ENCODE measurements at places on chromosomes 13 and 19.

DNA sequence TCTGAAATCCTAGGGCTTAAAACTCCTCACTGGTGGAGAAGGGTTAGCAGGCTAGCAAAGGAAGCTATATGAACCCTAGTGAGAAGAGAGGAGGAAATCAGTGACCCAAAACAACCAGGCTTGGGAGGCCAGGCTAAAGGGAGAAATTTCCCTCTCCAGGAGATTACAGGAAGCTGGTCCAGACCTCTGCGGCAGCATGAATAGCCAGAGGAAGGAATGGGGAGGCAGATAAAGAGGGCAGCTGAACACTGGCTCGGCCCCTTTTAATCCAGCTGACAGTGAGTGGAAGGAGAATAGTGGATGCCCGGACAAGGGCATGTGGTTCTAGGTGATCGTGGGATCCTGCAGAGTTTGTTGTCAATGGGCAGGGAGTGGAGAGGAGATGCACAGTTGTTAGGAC is 130.6 kb downstream of the COG6 start:
- no peak for DNase-seq

GRCh38 chr19:36837176-36837905 is 846 bp downstream of the ZNF790 start:
- no peak for DNase-seq

GRCh38 chr19:2274931-2275535 is 6.9 kb downstream of the PEAK3 start:
- no peak for DNase-seq

- no peak for DNase-seq
Observed at GRCh38 chr13:103908911-103909310, 842.7 kb upstream of the SLC10A2 start.

DNA sequence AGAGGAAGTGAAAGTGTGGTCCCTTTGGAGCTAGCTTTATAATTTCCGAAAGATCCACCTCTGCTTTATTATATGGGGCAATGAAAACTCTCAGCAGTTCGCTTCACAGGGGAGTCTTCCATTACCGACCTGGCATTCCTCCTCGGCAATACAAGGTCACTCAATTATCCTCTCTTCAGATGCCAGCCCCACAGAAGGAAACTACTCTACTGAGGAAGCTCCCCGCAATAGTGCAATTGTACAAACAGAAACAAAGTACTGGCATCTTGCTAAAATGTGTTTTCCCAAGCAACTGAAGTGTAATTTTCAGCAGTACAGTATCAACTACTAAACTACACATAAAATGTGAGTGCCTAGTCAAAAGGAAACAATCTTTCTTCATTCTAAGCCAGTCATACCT is 702.0 kb downstream of the PCDH9 start:
- DNase-seq: no peak

GRCh38 chr13:46192412-46192811 is 10.4 kb upstream of the LCP1 start:
- DNase-seq: no peak

DNA sequence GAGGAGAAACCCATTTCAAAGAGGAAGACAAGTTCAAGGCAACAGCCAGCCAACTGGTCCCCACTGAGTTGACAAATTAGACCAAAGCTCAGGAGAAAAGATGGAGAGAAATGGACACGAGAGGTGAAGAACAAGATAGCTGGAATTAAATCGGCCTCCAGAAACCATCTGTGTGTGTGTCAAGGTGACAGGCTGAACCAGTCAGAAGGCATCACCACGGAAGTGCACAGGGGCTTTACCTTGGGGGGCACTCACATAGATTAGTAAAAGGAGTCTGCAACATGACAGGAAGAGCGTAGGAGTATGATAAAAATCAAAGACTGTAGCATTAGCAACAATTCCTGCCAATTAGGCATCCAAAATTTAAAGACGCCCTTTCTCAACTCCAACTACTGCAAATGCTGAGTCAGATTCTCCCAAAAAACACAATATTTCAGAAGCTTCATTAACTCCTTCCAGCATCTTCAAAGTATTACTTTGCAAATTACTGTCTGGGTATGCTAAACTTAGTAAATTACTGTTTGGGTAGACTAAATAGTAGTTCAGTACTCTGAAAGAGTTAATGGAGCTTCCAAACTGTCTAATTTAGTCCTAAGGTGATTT is 66.2 kb downstream of the FOXO1 start:
- no peak for DNase-seq

GRCh38 chr19:50500060-50500752 is 10.8 kb downstream of the JOSD2 start:
- DNase-seq: no peak

GRCh38 chr19:38742296-38742695 is 2.0 kb downstream of the CAPN12 start:
- no peak for DNase-seq

GRCh38 chr13:69828527-69828926 is 279.1 kb upstream of the ATXN8OS start:
- DNase-seq: no peak

- DNase-seq: no peak
Observed at GRCh38 chr13:50276550-50276949, 261.3 kb downstream of the KCNRG start.

DNA sequence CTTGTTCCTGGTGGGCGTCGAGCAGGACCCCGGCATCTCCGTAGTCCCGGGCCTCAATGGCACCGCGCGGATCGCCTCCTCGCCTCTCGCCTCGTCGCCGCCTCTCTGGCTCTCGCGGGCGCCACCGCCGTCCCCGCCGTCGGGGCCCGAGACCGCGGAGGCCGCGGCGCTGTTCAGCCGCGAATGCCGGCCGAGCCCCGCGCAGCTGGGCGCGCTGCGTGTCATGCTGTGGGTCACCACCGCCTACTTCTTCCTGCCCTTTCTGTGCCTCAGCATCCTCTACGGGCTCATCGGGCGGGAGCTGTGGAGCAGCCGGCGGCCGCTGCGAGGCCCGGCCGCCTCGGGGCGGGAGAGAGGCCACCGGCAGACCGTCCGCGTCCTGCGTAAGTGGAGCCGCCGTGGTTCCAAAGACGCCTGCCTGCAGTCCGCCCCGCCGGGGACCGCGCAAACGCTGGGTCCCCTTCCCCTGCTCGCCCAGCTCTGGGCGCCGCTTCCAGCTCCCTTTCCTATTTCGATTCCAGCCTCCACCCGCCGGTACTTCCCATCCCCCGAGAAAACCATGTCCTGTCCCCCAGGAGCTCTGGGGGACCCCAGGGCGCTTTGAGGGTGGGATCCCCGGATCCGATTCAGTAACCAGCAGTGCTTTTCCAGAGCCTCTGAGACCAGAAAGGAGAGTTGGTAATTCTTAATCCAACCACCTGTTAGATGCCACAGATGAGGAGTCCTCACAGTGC is 885 bp downstream of the MLNR start:
- DNase-seq: no peak

DNA sequence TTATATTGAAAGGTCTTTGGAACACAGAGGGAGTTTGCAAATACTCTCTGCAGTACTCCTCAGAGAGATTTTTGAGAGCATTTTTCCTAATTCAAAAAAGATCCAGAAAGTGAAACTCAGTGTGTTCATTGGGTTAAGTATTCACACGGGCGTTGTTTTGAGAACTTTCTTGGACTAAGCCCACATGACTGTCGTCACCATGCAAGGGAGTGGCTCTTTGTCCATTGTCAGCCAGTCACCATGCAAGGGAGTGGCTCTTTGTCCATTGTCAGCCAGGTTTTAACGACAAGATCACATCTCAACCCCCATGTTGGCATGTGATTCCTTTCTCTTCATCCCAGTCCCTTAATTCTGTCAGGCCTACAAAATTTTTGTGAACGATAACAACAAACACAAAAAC is 81.2 kb upstream of the STK24 start:
- DNase-seq: no peak

- DNase-seq: no peak
Observed at GRCh38 chr13:75610466-75610865, 25.7 kb upstream of the LMO7 start.

- DNase-seq: peak; percentile 64
Observed at GRCh38 chr19:5403968-5404640, 51.1 kb upstream of the ZNRF4 start.

GRCh38 chr19:33464733-33465115 is 56.9 kb downstream of the PEPD start:
- DNase-seq: no peak

- DNase-seq: no peak
Observed at GRCh38 chr19:48506138-48506733, 5.4 kb downstream of the LMTK3 start.

DNA sequence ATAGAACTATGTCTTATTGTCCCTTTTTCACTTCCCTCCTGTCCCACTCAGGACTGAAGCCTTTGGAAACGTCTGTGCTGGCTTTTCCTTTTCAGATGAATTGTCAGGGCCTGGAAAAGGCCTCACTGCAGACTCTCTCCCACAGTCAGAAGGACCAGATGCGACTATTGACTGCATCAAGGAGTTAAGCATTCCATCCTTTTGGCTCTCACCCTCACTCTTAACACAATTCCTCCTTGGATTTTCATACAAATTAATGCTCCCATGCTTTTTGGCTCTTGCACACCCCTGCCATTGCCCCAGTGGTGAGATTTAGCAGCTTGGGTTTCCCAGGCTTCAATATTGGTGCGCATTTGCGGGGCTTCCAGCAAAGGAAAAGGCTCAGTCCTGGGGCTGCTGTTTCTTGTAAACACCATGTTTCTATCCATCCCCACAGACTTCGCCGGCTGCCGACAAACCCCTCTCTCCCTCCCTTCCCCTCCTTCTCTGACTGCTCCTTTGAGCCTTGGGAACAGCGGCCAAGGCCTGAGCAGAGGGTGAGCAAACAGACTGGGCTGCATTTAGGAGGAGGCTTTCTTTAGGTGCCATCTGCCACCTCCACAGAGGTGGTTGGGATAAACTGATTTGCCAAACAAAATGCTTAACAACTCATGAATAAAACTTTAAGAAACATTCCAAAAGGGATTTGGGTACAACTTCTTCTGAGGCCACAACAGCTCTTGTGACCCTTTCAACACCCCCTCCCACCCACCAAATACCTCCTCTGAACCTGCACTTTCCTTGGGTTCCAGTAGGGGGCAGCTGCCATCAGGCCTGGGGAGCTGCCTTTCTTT is 48.6 kb upstream of the PCDH8 start:
- DNase-seq: no peak

DNA sequence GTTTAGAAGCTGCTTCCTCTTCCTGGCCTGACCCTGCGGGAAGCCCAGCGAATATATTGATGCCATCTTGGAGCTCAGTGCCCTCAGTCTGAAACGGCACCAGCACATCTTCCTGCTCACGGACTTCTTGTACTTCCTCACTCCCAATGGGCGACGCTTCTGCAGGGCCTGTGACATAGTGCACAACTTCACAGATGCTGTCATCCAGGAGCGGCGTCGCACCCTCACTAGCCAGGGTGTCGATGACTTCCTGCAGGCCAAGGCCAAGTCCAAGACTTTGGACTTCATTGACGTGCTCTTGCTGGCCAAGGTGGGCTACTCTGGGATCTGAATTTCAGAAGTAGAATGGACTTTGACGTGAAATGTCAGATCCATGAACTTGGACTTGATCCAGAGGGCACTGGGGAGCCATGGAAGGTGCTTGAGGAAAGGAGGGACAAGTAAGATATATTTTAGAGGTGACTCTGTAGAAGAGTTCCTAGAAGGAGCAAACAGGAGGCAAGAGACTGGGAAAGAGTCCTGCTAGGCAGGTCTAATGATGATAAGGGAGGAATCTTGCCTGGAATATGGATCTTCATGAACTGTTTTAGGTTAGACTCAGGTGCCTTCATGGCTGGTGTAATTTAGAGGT is 38.4 kb upstream of the CYP4F8 start:
- DNase-seq: no peak

GRCh38 chr19:54179921-54180461 is 7.0 kb upstream of the TMC4 start:
- no peak for DNase-seq

DNA sequence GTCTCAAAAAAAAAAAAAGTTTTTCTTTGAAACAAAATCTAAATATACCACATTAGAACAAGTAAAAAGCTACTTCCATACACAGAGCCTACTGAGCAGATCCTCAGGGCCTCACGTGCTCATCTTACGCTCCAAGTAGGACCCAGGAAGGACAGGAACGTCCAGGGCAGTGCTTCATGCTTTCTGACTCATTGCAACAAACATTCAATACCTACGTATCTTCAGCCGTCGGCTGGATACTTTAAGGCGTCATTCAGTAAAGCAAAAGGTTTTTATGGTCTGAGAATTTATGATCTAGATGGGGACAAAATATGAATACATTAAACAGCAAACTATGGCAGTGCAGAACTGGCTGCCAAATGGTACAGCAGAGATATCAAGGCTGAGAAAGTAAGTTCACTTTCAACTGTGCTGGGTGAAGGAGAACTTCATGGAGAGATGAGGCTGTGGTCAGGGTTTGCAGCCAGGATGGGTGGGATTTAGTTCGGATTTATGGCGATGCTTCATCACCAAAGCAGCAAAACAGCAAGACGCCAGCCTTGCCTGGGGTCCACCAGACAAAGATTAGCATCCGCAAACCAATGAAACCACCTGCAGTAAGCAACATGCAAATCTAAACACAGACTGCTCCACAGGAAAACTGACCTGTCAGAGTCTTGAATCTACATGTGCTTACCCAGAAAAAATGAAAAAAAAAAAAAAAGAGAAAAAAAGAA is 20.5 kb downstream of the CARS2 start:
- no peak for DNase-seq

DNA sequence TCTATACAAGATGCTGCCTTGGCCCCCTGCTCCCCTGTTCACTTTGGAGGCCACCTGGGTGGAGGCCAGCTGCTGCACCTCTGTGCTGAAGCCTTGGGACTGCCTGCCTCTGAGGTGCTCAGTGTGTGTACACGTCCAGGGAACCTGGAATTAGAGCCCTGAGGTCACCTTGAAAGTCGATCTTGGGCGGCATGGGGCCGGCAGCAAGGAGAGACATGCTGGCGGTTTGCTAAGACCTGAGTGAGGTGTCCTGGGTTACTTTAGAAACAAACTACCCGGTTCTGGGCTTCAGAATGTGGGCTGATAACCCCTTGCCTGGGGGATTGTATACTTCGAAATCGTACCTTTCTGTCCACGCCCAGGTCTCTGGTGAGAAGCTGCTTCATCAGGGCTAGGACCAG is 25.5 kb downstream of the TSSK6 start:
- DNase-seq: no peak

DNA sequence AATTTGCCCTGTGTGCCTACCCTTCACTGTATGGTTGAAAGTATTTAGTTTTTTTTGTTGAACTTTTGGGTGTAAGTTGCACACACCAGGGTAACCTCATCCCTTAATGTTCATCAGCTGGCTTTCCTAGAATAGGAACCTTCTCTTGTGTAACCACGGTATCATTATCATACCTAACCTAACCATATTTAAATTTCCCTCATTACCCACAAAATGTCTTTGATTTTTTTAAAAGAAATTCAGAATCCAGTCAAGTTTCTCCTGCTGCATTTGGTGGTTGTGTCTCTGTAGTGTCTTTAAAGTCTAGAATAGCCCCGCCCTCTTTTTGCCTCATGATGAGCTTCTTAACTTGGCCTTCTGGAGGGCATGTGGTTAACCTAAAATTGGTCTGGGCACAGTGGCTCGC is 80.3 kb downstream of the RYR1 start:
- DNase-seq: no peak

- DNase-seq: no peak
Observed at GRCh38 chr13:99323488-99323887, 16.3 kb upstream of the GPR183 start.

GRCh38 chr19:48183356-48183755 is 12.9 kb downstream of the ZSWIM9 start:
- DNase-seq: no peak

GRCh38 chr19:2336528-2337328 is 8.2 kb downstream of the SPPL2B start:
- DNase-seq: no peak

- DNase-seq: no peak
Observed at GRCh38 chr19:13506471-13506820, at the start of gene CACNA1A. TSS of gene CACNA1A (minus strand) at chr19:13506479. CDS start at chr19:13506224, 255 bp downstream.

All from stimulated activated CD4-positive, alpha-beta T cell treated with anti-CD3 and anti-CD28 coated beads, Interleukin-2, amount 100 ng/mL, for 48 hours (primary cell).